ENCODE measurements at places on chromosomes 12 and 14. TPM values are rescaled to one million over a fixed set of nuclear protein-coding genes. Genes with fewer than 3 reads are reported as not detected.

DNA sequence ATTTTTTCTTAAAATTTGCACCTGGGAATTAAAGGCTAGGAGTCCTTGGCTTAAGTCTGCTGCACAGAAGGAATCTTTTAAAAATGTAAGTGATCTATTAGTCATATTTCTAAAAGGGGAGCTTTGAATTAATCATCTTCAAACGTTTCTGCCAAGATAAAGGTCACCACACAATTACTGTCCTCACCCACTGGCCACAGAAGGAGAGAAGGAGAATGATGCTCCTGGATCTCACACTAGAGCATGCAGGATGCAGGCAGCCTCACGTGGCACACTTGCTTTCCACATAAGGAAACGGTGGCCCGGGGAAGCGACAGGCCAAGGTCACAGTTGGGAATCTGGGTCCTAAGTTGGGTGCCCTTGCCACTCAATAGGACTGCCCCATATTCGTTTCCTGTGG is 16.9 kb downstream of the PLEKHG7 start:
- H3K27ac ChIP-seq, result peak overlapping the region; percentile 48
- H3K4me1 ChIP-seq, result peaks cover 8% of the 10 kb centered on the region
- H3K4me3 ChIP-seq, result no peak overlapping the region
- DNase-seq, result peak; percentile 37
- no peaks in the 10 kb centered on the region for H3K27me3 ChIP-seq
- H3K36me3 ChIP-seq, result no peaks in the 10 kb centered on the region

DNA sequence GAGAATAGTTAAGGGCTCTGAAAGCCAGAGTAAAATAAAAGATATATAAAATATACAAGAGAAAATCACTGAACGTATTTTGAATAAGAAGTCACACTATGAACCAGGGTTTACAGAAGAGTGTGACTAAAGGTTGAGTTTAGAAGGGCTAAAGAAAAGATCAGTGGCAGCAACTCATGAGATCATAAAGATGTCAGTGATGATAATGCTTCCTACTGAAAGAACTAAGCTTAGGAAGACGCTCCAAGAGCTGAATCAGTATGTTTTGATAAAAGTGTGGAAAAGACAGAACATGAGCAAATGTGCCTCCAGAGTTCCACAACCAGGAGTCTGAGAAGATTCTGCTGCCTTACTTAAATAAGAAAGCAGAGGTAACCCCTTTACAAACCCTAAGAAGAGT is 74.6 kb downstream of the KITLG start:
- no peaks in the 10 kb centered on the region for H3K27me3 ChIP-seq
- no peaks in the 10 kb centered on the region for H3K36me3 ChIP-seq
- H3K4me3 ChIP-seq, result no peak overlapping the region
- no peaks in the 10 kb centered on the region for H3K4me1 ChIP-seq
- H3K27ac ChIP-seq, result no peak overlapping the region

GRCh38 chr12:28759333-28759732 is 389.7 kb upstream of the FAR2 start:
- DNase-seq, result no peak
- no peaks in the 10 kb centered on the region for H3K27me3 ChIP-seq
- H3K36me3 ChIP-seq, result no peaks in the 10 kb centered on the region

KRT79 gene
- 0.24 TPM for polyA plus RNA-seq

GRCh38 chr12:59736359-59736758 is 140.5 kb downstream of the SLC16A7 start:
- no peak for DNase-seq
- H3K27ac ChIP-seq, result no peak overlapping the region
- no peaks in the 10 kb centered on the region for H3K36me3 ChIP-seq
- H3K27me3 ChIP-seq, result no peaks in the 10 kb centered on the region
- no peaks in the 10 kb centered on the region for H3K4me1 ChIP-seq

GRCh38 chr14:69491193-69491592 is 6.7 kb downstream of the PLEKHD1 start:
- peaks cover 6% of the 10 kb centered on the region for H3K27me3 ChIP-seq
- no peaks in the 10 kb centered on the region for H3K36me3 ChIP-seq
- no peak overlapping the region for H3K4me3 ChIP-seq
- DNase-seq, result no peak

SRRM4 gene
- polyA plus RNA-seq, result 0.67 TPM

GRCh38 chr12:14408208-14408607 is 42.7 kb downstream of the ATF7IP start:
- H3K4me3 ChIP-seq, result peak overlapping the region; percentile 27
- no peak for DNase-seq
- H3K27me3 ChIP-seq, result no peaks in the 10 kb centered on the region
- no peak overlapping the region for H3K27ac ChIP-seq
- H3K4me1 ChIP-seq, result peaks cover 49% of the 10 kb centered on the region

DNA sequence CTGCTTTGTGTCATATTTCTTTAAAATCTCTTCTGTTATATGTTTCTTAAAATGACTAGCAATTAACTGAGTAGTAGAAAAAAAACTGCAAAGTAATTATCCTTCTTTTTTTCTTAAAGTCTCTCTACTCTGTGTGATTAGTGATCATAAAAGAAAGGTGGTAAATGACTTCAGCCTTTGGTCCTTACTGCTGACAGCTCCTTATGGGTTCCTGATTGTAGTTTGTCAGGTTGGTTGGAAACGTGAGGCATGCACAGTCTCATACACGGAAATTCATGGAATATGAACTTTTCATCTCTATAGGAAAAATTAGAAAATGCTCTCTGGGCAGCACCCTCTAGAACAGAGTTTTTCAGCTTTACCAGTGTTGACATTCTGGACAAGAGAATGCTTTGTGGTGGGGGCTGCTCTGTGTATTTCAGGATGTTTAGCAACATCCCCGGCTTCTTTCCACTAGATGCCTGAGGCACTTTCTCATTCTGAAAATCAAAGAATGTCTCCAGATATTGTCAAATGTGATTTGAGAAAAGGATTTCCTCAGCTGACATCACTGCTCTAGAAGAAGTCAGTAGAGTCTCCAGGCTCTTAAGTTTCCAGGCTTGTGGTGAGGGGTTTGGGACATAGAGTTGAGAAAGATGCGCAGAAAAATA is 121.0 kb downstream of the PIK3C2G start:
- no peaks in the 10 kb centered on the region for H3K36me3 ChIP-seq
- DNase-seq, result no peak
- H3K4me3 ChIP-seq, result no peak overlapping the region
- no peaks in the 10 kb centered on the region for H3K4me1 ChIP-seq
- no peaks in the 10 kb centered on the region for H3K27me3 ChIP-seq

- peak overlapping the region; percentile 11 for H3K4me3 ChIP-seq
- peak; percentile 82 for DNase-seq
- peak overlapping the region; percentile 19 for H3K27ac ChIP-seq
- peaks cover 11% of the 10 kb centered on the region for H3K4me1 ChIP-seq
- no peaks in the 10 kb centered on the region for H3K36me3 ChIP-seq
Measured at GRCh38 chr12:122834104-122834920, 945 bp upstream of the HIP1R start.

GRCh38 chr14:20697273-20698017 is 8.9 kb downstream of the ANG start:
- H3K27ac ChIP-seq, result no peak overlapping the region
- H3K4me1 ChIP-seq, result no peaks in the 10 kb centered on the region
- H3K36me3 ChIP-seq, result no peaks in the 10 kb centered on the region
- DNase-seq, result peak; percentile 81
- no peaks in the 10 kb centered on the region for H3K27me3 ChIP-seq
- no peak overlapping the region for H3K4me3 ChIP-seq

CNPY2 gene
- 179 TPM for polyA plus RNA-seq

MMP19 gene
- 15.8 TPM for polyA plus RNA-seq

DNA sequence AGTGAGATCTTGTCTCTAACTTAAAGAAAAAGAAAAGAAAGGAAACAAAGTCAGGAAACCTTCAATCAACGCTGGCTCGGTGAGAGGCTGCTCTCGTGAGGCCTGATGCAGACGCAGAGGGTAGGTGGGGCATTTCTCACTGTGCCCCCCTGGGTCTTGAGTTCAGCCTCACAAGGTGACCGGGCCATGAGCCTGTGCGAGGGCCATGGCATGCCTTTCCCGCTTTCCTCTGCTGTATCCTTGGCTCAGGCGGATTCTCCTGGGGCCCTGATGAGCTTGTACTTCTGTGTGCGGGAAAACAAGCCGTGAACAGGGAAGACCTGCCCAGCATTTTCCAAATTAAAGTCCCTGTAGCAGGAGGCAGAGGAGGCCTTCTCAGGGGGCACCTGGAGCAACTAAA is 20.2 kb downstream of the ADGRD1 start:
- H3K27me3 ChIP-seq, result no peaks in the 10 kb centered on the region
- no peak overlapping the region for H3K4me3 ChIP-seq

RPL10L gene
- not detected for polyA plus RNA-seq

GRCh38 chr14:55585854-55586253 is 5.8 kb downstream of the KTN1 start:
- H3K27ac ChIP-seq, result no peak overlapping the region
- H3K27me3 ChIP-seq, result no peaks in the 10 kb centered on the region
- H3K36me3 ChIP-seq, result no peaks in the 10 kb centered on the region

- H3K36me3 ChIP-seq, result no peaks in the 10 kb centered on the region
- no peaks in the 10 kb centered on the region for H3K4me1 ChIP-seq
- no peak overlapping the region for H3K27ac ChIP-seq
- peak; percentile 20 for DNase-seq
- no peak overlapping the region for H3K4me3 ChIP-seq
Measured at GRCh38 chr14:87888136-87888999, 104.6 kb downstream of the GALC start.

DNA sequence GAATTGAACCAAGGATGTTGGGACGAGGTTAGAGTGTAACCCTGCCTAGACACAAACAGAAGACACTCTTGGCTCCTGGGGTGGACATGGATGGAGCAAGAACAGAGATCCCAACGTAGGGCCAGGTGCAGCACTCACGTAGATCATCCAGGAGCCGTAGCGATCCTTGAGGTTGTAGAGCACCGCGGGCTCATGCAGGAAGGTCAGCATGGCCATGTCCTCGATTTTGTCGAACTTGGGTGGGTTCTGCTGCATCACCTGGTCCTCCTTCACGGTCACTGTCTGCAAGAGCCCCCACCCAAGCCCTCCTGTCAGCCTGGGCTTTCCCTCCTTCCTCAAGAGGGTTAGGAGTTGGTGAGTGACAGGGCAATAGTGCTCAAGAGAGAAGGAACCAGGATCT is 2.5 kb downstream of the MYH7 start:
- no peaks in the 10 kb centered on the region for H3K27me3 ChIP-seq
- no peaks in the 10 kb centered on the region for H3K4me1 ChIP-seq
- H3K27ac ChIP-seq, result no peak overlapping the region
- H3K4me3 ChIP-seq, result no peak overlapping the region
- no peak for DNase-seq
- H3K36me3 ChIP-seq, result no peaks in the 10 kb centered on the region

AQP5 gene
- polyA plus RNA-seq, result 1.6 TPM

DNA sequence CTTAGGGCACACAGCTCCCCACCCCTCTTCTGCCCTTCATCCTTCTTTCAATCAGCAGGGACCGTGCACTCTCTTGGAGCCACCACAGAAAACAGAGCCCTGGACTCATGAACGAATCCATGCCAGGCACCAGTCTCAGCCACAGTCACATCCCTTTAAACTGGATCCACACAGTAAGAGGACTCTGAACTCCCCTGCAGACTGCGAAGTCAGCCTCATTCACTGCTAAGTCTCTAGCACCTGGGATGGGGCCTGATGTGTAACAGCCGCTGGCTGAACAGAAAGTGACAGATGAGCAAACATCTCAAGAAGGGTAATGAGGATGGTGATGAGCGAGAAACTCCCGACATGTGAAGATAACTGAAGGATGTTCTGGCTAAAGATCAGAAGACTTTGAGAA is 45.8 kb upstream of the IQSEC3 start:
- H3K4me3 ChIP-seq, result no peak overlapping the region
- H3K4me1 ChIP-seq, result no peaks in the 10 kb centered on the region
- no peaks in the 10 kb centered on the region for H3K27me3 ChIP-seq

TAS2R42 gene
- not detected for polyA plus RNA-seq

DNA sequence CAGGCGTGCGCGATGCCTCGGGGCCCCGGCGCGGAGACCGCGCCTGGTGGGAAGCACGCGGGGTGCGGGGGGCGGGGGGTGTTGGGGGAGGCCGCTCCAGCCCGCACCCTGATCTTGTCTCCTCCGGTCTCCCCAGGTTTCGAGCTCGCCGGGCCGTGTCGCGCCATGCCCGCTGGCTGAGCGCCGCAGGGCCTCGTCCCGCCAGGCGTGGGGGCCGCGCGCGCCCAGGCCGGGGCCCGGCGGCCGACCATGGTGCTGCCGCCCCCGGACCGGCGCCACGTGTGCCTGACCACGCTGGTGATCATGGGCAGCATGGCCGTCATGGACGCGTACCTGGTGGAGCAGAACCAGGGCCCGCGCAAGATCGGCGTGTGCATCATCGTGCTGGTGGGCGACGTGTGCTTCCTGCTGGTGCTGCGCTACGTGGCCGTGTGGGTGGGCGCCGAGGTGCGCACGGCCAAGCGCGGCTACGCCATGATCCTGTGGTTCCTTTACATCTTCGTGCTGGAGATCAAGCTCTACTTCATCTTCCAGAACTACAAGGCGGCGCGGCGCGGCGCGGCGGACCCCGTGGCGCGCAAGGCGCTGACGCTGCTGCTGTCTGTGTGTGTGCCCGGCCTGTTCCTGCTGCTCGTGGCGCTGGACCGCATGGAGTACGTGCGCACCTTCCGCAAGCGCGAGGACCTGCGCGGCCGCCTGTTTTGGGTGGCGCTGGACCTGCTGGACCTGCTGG is 2.4 kb downstream of the TMEM121 start:
- H3K27ac ChIP-seq, result no peak overlapping the region
- no peak for DNase-seq
- no peaks in the 10 kb centered on the region for H3K36me3 ChIP-seq
- peaks cover 18% of the 10 kb centered on the region for H3K27me3 ChIP-seq
- H3K4me1 ChIP-seq, result peaks cover 32% of the 10 kb centered on the region

DNA sequence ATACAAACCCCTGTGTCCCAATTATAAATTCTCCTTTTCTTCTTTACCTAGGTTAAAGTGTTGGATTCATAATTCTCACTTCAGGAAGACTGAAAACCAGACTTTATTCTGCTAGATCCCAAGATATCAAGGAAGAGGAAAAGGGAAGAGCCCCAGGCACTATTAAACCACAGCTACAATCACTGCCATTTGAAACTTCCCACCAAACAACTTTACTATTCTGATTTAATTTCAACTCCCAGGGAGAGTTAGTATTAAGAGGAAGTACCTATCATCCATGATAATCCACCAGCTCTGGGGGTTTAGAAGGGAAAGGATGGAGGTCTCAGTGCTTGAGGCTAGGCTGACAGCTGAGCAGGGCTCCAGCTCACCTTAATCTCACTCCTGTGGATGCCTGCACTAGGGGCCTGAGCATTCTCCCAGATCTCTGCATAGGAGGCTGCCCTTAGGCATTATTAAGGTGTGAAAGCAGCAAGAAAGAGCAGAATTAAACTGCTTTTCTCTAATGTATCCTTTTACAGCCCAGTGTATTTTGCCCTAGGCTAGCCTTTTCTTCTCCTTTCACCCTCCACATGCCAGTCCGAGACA is 52.9 kb downstream of the MYF5 start:
- no peaks in the 10 kb centered on the region for H3K36me3 ChIP-seq
- DNase-seq, result no peak
- no peaks in the 10 kb centered on the region for H3K4me1 ChIP-seq
- no peak overlapping the region for H3K4me3 ChIP-seq
- H3K27ac ChIP-seq, result no peak overlapping the region
